Activated CD8-positive, alpha-beta memory T cell treated with anti-CD3 and anti-CD28 coated beads for 4 hours (primary cell): ENCODE measurements at places on chromosomes 1 and 21.

DNA sequence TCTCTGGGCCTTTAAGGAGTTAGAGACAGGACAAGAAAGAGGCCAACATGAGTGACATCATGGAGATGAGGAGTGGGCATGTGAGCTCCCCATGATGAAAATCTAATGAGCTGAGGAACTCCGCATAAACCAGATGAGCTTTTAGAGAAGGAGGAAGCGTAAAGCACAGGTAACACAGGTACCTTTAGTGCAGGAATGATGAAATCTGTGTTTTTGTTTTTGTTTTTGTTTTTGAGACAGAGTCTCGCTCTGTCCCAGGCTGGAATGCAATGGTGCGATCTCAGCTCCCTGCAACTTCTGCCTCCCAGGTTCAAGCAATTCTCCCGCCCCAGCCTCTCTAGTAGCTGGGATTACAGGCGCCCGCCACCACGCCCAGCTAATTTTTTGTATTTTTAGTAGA is 12.7 kb upstream of the FAM89A start:
- DNase-seq, result no peak

GRCh38 chr1:77829851-77830250 is 50.4 kb downstream of the MIGA1 start:
- no peak for DNase-seq

DNA sequence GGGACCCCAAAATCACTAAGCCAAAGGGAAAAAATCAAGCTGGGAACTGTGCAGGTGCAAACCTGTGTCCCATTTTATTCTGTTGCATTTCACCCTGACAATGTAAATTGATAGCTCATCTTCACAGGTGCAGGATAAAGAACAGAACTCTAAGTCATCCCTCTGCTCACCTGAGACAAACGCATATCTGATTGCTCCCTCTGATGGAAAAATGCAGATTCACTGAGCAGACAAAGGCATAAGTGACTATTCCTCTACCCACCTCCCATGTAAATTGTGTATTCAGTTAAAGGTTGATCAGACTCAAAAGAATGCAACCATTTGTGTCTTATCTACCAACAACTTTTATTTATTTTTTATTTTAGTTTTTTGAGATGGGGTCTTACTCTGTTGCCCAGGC is 644.2 kb downstream of the PTPRU start:
- DNase-seq, result no peak

GRCh38 chr1:172874950-172875349 is 175.8 kb downstream of the TNFSF18 start:
- no peak for DNase-seq

DNA sequence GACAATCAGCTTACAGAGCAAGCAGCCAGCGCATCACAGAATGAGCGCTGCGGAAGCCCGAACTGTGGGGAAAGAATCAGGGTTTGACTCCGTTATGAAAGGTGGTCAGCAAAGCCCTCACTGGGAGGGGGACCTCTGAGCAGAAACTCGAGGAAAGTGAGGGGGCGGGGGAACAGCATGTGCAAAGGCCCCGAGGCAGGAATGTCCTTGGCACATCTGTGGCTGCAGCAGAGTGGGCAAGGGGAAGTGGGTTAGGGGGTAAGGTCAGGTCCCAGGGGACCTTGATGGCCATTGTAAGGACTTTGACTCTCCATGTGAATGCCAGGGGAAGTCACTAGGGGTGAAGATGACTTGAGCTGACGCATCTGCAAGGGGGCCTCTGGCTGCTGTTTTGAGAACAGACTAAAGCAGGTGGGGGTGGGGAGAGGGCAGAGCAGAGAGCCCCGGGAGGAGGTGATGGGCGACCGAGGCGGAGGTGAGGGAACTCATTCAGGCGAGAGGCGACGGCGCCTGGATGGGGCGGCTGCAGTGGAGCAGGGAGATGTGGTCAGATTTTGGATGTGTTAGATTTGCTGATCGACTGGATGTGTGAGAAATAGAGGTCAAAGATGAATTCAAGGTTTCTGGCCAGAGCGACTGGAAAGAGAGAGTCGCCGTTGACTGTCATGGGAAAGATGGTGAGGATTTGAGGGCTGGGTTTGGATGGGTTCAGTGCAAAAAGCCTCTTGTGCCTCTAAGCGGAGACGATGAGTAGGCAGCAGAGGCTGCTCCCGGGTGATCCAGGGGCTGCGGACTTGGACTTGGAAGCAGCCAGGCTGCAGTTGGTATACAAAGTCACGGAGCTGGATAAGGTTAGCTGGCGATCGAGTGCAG is 108.0 kb upstream of the ZBTB40 start:
- DNase-seq, result no peak

DNA sequence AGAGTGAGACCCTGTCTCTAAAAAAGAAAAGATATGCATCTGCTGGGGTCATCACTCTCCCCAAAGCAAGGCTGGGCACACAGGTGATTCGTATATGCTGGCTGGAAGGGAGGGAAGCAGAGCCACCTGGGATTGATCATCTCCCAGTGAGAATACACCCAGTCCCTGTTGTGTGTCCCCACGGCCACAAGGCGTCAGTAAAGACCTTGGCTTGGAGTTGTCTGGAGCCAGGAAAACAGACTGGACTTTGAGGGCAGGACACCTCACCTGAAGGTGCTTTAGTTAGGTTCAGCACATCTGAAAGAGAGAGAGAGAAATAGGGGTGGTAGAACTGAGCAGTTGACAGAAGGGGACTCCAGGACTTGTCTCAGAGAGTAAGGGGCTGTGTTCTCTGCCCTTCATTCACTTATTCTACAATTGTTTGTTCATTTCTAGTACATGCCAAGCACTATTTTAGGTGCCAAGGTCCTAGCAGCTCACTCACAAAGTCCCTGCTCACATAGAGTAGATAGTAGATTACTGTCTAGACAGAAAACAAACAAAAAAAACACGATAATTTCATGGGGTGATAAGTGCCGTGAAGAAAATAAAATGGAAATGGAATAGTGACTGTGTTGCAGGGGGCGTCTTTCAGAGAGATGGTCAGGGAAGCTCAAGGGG is 13.5 kb downstream of the CITED4 start:
- no peak for DNase-seq

DNA sequence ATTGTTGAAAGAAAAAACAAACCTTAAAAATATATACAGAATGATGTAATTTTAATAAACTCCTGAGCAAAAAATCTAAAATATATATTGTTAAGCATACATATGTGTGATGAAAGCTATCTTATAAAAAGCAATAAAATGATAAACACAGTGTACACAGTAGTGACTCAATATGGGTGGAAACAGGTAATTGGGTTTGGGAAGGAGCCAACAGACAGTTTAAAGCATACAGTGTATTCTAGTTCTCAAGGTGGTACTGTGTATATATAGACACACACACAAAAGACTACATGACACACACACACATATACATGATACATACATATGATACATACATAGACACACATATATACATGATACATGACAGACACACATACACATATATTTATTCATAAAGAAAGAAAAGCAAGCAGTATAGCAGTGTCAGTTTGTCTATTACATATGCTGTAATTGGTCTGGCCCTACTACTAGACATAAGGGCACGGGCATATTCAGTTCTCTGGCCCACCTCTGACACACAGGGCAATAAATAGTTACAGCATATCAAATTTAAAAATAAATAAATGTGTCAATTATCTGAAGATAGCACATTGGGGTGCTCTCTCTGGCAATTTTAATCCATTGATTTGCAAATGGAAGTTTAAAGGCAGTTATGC is 330.2 kb downstream of the S1PR1 start:
- DNase-seq, result no peak

DNA sequence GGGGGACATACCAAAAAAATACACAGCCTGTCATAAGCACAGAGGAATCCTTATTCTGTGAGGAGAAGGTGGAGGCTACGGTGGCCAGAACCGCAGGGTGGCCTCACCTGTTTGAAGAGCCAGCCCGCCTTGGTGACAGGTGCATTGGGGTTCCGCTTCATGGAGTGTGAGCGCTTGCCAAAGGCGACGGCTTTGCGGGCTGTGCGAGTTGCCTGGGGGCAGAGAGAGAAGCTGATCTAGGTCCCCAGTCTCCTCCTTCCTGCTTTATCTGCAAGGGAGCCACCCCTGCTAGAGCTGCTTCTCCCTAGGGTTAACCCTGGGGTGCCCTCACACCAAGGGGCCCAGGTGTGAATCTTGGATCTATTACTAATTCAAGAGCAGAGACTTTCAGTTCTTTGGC is 54.3 kb upstream of the GOLT1A start:
- DNase-seq, result no peak

DNA sequence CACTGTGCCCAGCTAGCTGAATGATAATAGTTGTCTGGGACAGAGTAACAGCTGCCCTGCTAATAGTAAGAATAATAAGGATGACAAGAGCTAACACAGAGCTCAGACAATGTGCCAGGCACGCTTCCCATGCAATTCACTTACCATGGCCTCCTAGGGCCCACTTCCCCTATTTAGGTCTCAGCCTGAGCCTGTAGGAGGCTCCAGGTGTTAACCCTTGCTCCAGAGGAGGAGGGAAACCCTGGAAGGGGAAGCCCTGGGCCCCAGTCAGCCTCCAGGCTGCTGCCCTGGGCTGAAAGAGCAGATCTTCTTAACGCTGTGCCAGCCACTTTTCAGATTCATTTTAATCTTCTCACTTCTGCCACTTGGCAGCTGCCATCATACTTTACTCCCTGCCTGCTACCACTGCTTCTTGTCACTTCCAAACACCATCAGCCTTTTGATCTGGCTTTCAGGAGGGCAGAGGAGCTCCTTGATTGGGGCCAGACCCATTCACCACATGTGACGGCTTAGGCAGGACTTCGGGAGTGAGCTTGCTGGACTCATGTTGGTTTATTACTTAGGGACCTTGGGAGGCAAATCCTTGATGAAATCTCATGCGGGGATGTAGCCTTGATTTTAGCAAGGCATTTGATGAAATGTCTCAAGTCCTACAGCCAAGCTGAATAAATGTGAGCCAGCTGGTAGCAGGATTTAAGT is 66.7 kb upstream of the PARP1 start:
- no peak for DNase-seq

DNA sequence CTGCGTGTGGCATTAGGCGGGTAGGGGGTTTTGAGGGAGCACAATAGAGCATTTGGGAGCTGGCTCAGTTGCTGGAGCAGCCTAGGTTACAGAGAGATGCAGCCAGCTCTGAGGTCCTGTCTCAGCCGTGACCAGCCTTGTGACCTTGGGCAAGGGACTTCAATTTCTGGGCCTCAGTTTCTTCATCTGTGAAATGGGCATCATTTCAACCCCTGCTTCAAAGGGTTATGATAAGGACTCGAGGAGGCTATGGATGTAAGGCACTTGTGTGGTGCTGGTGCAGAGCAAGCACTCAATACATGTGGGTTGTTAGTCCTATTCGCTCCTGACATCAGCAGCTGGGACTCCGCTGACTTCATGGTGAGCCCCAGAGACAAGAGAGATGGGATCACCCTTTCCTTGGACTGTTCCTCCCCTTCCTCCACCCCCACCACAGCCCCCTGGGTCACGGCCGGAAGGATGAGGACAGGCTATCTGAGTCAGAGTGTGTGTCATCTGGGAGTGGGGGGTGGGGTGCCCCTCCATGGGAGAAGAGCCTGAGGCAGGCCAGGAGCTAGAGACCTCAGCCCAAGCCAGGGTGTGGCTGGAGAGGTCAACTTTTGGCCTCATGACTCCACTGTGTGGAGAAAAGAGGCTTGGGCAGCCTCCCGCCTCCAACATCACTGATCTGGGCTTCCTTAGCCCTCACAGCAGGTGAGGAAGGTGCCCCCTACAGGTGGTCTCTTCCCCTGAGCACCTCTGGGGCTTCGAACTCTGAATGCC is 71.4 kb upstream of the ZBTB40 start:
- DNase-seq, result no peak

GRCh38 chr1:151993084-151993733 is 450 bp downstream of the S100A10 start:
- DNase-seq, result no peak

DNA sequence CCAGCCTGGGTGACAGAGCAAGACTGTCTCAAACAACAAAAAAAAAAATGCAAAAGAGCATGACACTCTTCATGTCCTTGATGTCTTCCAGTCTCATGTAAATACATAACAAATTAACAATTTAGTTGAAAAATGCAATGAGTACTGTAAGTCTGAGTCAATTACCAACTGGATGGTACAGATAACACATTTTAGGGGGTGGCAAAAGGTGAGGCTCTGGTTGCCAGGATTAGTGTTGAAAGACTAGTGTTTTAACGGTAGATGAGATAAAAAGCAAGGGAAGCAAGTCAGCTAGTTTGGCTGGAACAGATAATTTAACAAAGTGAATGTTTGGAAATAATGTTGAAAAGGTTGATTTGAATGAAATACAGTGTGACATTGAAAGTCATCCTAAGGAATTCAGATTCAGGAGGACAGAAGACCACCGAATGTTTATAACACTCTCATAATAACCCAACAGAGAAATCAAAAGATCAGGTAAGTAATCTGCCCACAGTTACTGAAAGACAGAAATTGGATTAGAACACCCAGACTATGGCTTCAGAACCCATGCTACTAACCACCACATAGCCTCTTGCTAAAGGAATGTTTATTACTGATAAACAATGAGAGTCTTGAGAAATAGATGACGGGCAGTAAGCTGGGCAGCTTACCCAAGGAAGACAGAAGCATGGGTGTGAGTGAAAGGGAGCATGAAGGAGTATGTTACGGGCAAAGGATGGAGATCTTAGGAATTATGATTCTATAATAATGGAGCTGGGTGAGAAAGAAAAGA is 312.4 kb downstream of the HMCN1 start:
- DNase-seq, result no peak

GRCh38 chr21:15625363-15625762 is 104.4 kb upstream of the USP25 start:
- no peak for DNase-seq

DNA sequence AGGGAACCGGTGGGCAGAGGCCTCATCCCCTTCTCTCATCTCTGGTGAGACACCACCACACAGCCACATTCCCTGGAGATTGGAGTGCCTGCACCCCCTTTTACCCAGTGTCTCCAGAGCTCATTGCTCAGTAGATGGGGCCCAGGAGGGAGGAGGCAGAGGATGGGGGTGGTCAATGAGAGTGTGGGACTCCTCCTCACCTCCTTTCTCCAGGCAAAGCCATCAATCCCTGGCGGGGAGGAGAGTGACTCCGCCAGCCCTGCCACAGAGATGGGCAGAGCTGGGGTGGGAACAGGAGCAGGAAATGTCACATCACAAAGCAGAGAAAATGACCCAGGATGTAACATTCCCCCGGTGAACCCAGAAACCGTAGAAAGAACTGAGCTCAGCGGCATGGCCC is 117.2 kb downstream of the MATN1 start:
- no peak for DNase-seq

DNA sequence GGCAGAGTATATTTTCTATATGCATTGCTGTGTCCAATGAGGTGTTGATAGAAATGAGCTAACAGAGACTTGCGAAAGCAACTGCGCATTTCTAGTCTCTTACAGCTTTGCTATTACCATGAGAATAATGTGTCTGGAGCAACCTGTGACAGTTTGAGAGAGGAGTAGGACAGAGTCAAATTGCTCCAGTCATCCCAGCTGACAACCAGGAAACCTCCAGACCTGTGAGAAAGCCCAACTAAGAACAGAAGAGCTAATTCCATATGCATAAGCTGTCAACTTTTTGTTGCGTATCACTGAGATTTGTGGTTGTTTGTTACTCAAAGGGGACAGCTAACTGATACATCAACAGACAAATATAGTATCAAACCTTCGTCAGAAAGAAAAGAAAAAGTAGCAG is 354.1 kb upstream of the LRRC7 start:
- no peak for DNase-seq

- no peak for DNase-seq
These were observed 116.1 kb downstream of the DENND1B start for GRCh38 chr1:197659171-197659570.
